Left lung (tissue), 14 donors: ENCODE measurements at places on chromosomes 16 and 17. TPM values are rescaled to one million over a fixed set of nuclear protein-coding genes. Genes with fewer than 3 reads are reported as not detected.

- DNase-seq = no peak
Measured at GRCh38 chr16:50446861-50447260, 78.1 kb upstream of the BRD7 start.

P2RX1 gene
- 12.1 TPM for total RNA-seq

DNA sequence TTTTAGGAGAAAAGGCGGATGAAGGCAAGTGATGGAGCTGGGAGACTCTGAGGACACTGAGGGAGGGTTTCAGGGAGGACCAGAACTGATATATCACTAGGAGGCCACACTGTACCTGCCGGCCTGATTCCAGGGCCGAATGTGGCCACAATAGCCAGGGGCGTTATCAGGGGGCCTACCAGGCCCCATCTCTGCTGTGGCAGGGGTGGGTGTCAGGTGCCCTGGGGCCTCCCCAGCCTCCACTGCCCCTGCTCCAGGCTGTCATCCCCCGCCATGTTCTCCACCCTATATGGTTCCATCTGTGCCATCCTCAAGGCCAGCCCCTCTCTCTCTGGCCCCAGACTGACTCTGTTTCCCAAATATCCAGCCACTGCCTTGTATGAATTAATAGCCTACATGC, 246.5 kb downstream of the GSG1L start:
- no peak for DNase-seq

- no peak for DNase-seq
Measured at GRCh38 chr16:17461951-17462729, 8.6 kb downstream of the XYLT1 start.

- no peak for DNase-seq
Measured at GRCh38 chr17:68357886-68358285, 66.6 kb downstream of the ARSG start.

CPD gene
- total RNA-seq = 74.4 TPM

CASKIN1 gene
- 0.05 TPM for total RNA-seq

CACNG3 gene
- total RNA-seq = not detected

GRCh38 chr17:10605221-10605783, 51.8 kb downstream of the MYH3 start:
- no peak for DNase-seq

SLC5A10 gene
- total RNA-seq = not detected

GRCh38 chr17:40072735-40073346, 10.1 kb downstream of the THRA start:
- no peak for DNase-seq

GRCh38 chr16:68093816-68094613, 8.8 kb downstream of the NFATC3 start:
- DNase-seq = no peak

GRCh38 chr16:71354156-71354555, 4.4 kb upstream of the CALB2 start:
- DNase-seq = no peak

- no peak for DNase-seq
Measured at GRCh38 chr17:83150369-83151055, 71.1 kb downstream of the METRNL start.
